ENCODE measurements at places on chromosomes 5 and 9.

DNA sequence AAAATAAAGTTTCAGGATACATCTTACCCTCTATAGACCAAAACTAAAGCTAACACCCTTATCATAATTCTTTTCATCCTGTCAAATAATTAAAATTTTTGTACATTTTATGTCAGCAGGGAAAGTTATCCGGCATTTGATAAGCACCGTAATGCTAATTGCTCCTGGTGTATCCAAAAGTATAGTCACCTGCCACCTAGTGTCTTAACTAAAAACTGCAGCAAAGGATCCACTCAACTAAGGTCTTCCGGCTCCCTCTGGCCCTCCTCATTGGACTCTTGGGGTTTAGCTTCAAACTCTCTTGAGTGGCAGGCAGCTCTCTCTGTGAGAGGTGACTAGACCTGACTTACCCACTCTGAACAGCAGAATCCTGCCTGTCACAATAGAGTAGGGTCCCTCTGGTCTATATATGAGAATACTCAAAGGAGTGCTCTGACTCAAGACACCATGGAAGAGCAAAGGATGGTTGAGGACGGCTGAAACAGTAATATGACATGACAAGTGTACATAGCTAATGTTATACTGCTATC, 60.4 kb upstream of the CAST start:
- DNase-seq: peak; percentile 39

- DNase-seq: no peak
Observed at GRCh38 chr5:146588331-146589027, 72.5 kb upstream of the GPR151 start.

- DNase-seq: no peak
Observed at GRCh38 chr5:76503929-76504328, 100.8 kb downstream of the IQGAP2 start.

DNA sequence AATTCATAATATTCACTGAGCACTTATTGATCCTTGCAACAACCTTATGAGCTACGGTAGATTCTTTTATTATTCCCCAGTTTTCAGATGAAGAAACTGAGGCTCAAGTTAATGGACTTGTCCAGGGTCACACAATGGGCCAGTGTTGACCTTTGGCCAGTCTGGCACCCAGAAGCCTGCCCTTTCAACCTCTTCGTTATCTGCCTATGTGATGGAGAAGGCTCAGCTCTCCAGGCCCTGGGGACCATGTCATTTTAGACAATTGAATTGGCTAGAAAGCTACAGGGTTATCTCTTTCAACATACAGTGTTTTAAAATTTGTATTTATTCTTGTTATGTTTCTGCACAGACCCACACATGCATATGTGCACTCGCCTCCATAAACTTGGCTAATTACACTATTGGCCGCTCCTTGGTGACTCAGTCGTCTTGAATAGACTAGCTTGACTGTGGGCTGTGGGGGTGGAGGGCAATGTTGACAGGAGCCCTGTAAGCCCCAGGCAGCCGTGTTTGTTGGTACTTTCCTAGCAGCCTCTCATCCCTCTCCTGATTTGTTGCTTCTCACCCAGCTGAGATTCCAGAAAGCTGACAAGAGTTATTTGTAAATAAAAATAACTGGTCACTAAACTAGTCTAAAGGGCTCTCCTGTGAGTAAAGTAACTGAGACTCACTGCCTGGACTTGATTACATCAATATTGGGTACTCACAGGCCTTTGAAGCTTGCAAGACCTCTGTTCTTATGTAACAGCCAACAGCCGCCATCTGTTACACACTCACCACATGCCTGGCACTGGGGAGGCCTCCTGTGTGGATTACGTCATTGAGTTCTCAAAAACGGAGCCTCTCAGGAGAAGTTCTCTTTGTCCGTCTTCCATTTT, 8.5 kb upstream of the ANGPTL2 start:
- DNase-seq: no peak

DNA sequence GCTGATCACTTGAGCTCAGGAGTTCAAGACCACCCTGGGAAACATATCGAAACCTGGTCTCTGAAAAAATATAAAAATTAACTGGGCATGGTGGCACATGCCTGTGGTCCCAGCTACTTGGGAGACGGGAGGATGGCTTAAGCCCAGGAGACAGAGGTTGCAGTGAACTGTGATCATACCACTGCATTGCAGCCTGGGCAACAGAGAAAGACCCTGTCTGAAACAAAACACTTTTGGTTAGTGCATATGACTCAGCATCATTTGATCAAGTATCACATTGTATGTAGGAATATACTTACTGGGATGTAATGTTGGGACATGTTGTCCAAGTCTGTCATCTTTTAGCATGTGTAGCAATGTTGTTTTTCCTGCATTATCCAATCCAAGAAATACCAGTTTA, 12.0 kb downstream of the SAR1B start:
- DNase-seq: no peak

DNA sequence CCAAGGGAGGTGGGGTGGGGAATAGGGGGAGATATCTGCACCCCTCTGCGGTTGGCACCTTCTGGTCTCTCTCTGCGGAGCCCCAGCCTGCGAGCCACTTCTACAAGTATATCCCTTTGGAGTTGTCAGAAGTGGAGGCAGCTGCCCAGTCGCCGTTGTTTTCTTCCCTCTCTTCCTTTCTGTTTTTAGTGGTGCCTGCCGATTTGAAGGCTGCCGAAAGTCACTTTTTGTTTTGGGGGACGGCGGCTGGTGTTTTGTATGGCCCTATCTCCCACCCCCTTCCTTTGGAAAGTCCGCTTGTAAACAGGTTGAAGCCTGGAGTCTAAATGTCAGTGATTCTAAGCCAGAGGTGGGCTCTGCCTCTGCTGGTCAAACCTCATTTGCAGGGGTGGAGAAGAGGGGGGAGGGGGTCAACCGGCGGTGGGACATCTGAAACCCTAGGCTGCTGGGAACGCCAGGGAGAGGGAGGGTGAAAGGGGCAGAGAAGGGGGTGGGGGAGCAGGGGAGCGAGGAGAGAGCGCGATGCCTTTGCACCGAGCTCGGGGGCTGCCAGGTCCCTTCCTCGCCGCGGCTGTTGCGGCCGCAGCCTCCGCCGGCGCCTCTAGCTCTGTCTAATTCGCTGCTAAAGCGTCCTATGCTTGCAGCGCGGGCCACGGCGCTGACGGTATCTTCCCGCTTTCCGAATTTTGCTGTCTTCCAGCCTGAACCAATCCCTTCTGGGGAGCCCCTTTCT, at the start of gene FGF10:
FGF10 (minus strand) TSS at position 331 of the 733 bp plus-strand sequence. CDS start 738 bp downstream, outside the sequence.
- DNase-seq: no peak

DNA sequence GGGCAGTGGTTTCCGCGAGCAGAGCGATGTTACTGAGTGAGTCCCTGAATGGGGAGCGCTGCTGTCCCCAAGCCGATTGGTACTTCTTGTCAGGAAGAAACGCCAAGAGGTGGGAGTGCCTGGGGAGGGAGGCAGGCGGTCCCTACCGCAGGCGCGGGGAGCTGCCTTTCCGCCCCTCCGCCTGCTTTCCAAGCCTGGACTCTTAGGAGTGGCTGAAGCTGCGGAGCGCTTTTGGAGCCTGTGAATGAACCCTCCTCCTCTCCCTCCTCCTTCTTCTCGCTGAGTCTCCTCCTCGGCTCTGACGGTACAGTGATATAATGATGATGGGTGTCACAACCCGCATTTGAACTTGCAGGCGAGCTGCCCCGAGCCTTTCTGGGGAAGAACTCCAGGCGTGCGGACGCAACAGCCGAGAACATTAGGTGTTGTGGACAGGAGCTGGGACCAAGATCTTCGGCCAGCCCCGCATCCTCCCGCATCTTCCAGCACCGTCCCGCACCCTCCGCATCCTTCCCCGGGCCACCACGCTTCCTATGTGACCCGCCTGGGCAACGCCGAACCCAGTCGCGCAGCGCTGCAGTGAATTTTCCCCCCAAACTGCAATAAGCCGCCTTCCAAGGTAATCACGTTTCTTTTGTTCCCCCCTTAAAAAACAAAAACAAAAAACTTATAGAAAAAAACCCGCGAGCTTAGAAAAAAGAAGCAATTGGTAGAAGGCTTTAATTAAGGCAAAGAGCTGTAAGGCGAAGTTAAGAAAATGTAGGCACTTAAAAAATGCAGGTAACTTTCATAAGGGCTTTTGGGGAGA, at the start of gene VCAN:
VCAN (plus strand) TSS at position 340 of the 808 bp plus-strand sequence. CDS start 11,775 bp downstream, outside the sequence.
- peak; percentile 30 for DNase-seq

GRCh38 chr5:132322266-132322665, 28.1 kb downstream of the SLC22A4 start:
- no peak for DNase-seq

DNA sequence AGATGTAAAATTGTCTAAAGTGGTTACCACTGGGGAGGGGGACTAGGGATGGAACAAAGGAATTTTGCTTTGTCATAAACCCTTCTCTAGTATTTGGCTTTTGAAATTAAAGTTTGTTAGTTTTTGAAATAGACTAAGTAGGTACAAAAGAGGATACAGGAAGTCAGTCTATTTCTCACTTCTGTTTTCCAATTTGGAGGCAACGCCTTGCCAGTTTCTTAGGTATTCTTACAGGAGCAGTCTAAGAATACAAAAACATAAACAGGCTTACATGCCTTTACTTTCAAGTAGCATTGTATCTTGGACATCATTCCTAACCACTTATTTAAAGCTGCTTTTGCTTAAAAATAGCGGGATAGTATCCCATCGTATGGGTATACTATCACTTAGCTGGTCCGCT, 34.4 kb downstream of the ALG2 start:
- DNase-seq: no peak

- no peak for DNase-seq
Observed at GRCh38 chr5:89303033-89303480, 420.1 kb upstream of the MEF2C start.

DNA sequence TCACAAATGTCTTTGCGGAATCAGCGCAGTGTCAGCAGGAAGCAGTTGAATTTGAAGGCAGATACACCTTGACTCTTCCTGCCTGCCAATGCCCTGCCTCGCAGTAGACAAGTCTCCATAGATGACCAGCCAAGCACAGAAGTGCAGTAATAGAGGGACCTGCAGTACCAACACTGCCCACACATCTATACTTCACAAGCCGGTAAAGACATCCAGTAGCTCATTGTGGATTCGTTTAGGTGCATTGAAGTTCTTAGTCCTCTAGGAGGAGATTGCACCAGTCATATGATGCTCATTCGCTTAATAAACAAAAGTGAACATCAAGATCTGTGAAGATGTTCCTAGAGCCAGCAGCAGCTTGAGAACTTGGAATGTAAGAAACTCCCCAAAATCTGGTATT, 7.1 kb upstream of the IFNA2 start:
- no peak for DNase-seq

DNA sequence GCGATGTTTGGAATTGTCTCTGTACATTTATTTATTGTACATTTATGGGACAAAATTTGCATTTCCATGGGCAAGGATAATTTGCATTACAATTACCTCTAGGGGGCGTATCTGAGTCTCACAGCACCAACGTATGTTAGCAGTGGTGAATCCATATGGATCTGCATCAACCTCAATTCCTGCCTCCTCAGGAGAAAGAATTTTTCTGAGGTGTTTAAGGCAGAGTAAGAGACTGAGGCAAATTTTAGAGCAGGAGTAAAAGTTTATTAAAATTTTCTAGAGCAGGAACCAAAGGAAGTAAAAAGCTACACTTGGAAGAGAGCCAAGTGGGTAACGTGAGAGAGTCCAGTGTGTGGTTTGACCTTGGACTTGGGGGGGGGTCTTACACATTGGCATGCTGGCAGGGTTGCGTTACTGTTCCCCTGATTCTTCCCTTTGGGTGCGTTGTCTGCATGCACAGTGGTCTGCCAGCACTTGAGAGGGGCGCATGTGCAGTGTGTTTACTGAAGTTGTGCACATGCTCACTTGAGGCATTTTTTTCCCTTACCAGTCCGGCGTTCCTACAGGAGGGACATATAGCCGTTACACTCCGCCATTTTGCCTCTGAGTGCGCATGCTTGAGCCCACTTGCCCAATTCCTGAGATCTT, 21.0 kb upstream of the RAB14 start:
- DNase-seq: peak; percentile 28

GRCh38 chr9:91726406-91727100, 223.5 kb downstream of the ROR2 start:
- no peak for DNase-seq

GRCh38 chr9:70304810-70305209, 46.0 kb downstream of the SMC5 start:
- no peak for DNase-seq

GRCh38 chr5:27083449-27084415, 45.3 kb upstream of the CDH9 start:
- DNase-seq: no peak

DNA sequence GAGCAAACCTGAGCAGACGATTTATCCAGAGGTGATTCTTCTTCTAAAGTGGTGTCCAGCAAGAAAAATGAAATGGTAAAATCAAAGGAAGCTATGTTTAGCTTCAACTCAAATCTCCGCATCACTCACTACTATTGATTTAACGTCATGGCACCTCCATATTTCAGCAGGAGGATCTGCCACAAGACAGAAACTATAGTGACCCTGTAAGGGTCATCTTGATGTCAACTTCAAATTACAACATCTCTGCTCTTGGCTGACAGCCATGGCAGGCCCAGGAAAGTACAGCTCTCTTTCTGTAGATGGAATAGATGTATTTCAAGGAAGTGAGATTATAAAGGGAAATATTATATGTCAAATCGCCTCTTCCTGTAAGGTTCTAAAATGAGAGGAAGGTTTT, 10.1 kb upstream of the EFNA5 start:
- DNase-seq: no peak

DNA sequence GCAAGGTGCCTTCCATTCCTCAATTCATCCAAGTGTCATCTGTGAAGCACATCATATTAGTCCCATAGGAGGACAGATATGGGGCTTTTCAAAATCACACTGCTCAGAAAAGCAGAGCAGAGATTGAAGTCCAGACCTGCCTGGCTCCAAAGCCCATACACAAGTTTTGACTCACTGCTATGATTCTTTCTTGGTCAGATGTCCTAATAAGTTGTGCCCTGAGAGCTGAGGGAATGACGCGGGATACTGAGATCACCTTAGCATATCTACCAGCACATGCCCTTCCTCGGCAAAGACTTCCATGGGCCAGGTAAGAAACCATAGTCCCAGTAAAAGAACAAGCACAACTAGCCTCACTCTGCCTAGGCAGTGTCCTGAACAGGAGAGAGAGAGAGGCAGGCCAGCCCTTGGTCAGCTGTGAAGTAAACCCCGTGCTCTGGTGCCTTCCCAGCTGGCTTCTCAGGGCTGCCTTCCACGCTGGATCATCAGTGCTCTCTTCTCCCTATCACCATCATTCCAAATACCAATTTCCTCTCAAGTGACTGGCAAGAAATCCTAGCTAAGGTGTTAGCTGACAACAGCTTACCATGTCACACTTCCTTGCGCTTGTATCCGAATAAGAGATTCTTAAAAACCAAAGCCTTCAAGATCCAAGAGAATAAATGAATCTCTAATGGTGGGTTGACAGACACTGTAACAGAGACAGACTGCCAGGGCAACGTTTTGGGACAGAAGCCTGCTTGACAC, 73.2 kb downstream of the SIL1 start:
- DNase-seq: no peak

GRCh38 chr9:19875291-19875920, 86.6 kb upstream of the SLC24A2 start:
- DNase-seq: no peak
